ENCODE measurements at places on chromosomes 16 and 17. TPM values are rescaled to one million over a fixed set of nuclear protein-coding genes. Genes with fewer than 3 reads are reported as not detected.
A peak's percentile ranks its signal among the peaks of the same experiment; 100 is the strongest.

The FBXO39 gene
- not detected for total RNA-seq

The MMP15 gene
- 4.9 TPM for total RNA-seq

The ITGAX gene
- not detected for total RNA-seq

The FAM171A2 gene
- total RNA-seq = 26.9 TPM

The TPSD1 gene
- not detected for total RNA-seq

- peaks cover 11% of the 10 kb centered on the region for H3K4me1 ChIP-seq
- H3K27me3 ChIP-seq = no peaks in the 10 kb centered on the region
- H3K27ac ChIP-seq = no peak overlapping the region
These were observed 398.6 kb downstream of the CPPED1 start for GRCh38 chr16:12405089-12405488.

- no peaks in the 10 kb centered on the region for H3K27me3 ChIP-seq
- peak; percentile 48 for DNase-seq
- peak overlapping the region; percentile 96 for H3K27ac ChIP-seq
- peaks cover 14% of the 10 kb centered on the region for H3K36me3 ChIP-seq
- H3K4me3 ChIP-seq = no peak overlapping the region
These were observed 77.0 kb downstream of the METRNL start for GRCh38 chr17:83156408-83156807.

- peak overlapping the region; percentile 39 for H3K27ac ChIP-seq
- H3K4me3 ChIP-seq = no peak overlapping the region
- peaks cover 36% of the 10 kb centered on the region for H3K36me3 ChIP-seq
- H3K27me3 ChIP-seq = no peaks in the 10 kb centered on the region
- peaks cover 24% of the 10 kb centered on the region for H3K4me1 ChIP-seq
- DNase-seq = no peak
These were observed 48.4 kb downstream of the CLEC16A start for GRCh38 chr16:10992797-10993196.

DNA sequence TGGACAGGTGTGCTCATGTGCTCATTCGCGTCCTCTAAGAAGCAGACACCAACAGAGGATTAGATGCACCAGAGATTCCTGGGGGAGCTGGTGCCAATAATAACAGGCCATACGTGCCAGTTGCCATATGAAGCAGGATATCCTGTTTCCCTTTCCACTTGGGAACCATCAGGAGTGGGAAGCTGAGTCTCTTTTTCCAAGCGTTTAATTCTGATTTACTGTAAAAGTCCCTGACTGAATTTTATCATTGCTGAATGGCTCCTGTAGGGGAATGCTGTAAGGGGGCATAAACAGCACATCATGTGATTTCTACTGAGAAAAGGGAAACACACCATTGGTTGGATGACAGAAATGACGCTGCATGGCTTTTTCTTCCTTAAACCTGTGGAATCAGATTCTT, 113.3 kb downstream of the IRF8 start:
- no peaks in the 10 kb centered on the region for H3K4me1 ChIP-seq
- no peak overlapping the region for H3K4me3 ChIP-seq
- no peak for DNase-seq
- H3K36me3 ChIP-seq = no peaks in the 10 kb centered on the region
- H3K27me3 ChIP-seq = peaks cover 29% of the 10 kb centered on the region
- H3K27ac ChIP-seq = no peak overlapping the region

DNA sequence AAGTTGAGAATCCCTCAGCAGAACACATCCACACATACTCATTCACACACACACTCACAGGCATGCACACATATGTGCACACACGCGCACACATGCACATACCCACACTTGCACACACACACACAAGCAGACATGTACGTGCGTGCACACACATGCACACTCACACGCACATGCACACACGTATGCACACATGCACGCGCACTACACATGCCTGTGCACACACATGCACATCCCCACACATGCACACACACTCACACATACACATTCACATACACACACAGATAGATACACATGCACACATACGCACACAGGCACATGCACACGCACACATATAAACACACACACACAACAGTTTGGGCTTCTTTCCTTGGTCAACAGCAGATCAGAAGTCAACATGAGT, 24.0 kb downstream of the GSG1L start:
- DNase-seq = no peak
- H3K4me1 ChIP-seq = no peaks in the 10 kb centered on the region
- no peaks in the 10 kb centered on the region for H3K36me3 ChIP-seq
- no peak overlapping the region for H3K4me3 ChIP-seq

GRCh38 chr16:30761427-30761927, 385 bp downstream of the CFAP119 start:
- peak overlapping the region; percentile 90 for H3K27ac ChIP-seq
- peaks cover 22% of the 10 kb centered on the region for H3K4me1 ChIP-seq
- H3K27me3 ChIP-seq = no peaks in the 10 kb centered on the region
- peaks cover 21% of the 10 kb centered on the region for H3K36me3 ChIP-seq

GRCh38 chr16:49337814-49338350, 35.7 kb upstream of the C16orf78 start:
- H3K4me1 ChIP-seq = no peaks in the 10 kb centered on the region
- DNase-seq = no peak
- H3K36me3 ChIP-seq = no peaks in the 10 kb centered on the region
- no peak overlapping the region for H3K27ac ChIP-seq

DNA sequence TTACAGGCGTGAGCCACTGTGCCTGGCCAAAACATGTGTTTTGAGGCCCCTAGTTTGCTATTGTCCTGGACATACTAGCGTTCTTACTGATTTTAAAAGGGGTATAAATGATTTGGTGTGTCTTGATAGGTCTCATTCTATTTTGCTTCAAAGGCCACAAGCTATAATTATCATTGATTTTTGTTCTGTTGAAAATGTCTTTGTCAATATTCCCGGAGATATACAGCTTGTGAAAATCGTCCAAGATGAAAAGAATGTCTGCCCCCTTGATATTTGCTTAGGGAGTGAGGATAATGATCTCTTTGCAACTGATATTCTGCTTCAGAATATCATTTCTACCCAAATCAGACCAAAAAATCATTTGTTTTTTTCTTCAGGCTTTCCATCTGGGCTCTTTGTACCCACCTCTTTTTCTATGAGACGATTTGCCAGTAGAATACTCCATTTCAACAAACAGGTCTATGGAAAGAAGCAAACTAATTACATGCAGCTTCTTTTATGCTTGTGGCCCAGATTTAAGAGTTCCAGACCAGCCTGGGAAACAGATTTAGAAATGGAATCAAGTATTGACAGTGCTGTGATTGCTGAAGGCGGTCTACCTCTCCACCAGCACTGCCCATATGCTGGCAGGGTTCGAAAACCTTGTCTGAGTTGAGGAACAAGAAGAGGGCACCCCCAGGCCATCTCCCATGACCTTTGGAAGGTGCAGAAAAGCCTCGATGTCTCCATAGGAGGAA, 14.1 kb upstream of the ST6GALNAC1 start:
- no peak overlapping the region for H3K27ac ChIP-seq
- peaks cover 3% of the 10 kb centered on the region for H3K4me1 ChIP-seq
- no peaks in the 10 kb centered on the region for H3K36me3 ChIP-seq
- H3K4me3 ChIP-seq = no peak overlapping the region
- DNase-seq = no peak

DNA sequence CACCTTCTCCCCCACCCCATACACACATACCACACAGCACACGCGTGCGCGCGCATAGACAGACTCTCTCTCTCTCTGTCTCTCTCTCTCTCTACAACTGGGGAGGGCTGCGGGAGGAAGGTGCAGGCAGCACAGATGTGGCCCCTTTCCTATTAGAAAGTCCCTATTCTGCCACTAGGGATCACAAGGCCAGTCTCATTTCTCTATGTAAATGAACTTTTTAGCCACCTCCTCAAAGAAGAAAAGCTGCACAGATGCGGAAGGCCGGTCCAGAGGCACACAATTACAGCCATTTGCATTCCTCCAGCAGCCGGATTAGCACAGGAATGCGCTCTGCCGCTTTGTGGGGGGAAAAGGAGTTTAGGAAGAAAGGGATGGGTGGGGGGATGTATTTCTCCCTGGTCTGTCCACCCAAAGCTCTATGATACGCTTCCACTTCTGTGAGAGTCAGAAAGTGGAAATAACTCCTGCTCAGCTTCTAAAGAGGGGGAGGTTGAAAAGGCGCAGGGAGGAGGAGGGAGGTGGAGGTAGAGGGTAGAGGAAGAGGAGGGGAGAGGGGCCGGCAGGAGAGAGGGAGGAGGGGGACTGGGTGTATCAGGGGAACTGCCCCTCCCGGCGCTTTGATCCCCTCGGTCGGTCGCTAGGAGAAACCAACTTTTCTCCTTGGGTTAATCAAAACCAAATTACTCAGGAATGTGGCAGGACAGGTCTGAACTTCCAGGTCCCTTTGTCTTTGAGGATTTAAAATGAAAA, 11.7 kb downstream of the ZFHX3 start:
- H3K4me3 ChIP-seq = peak overlapping the region; percentile 42
- peaks cover 87% of the 10 kb centered on the region for H3K4me1 ChIP-seq
- H3K27ac ChIP-seq = peak overlapping the region; percentile 88
- no peaks in the 10 kb centered on the region for H3K27me3 ChIP-seq
- no peak for DNase-seq

DNA sequence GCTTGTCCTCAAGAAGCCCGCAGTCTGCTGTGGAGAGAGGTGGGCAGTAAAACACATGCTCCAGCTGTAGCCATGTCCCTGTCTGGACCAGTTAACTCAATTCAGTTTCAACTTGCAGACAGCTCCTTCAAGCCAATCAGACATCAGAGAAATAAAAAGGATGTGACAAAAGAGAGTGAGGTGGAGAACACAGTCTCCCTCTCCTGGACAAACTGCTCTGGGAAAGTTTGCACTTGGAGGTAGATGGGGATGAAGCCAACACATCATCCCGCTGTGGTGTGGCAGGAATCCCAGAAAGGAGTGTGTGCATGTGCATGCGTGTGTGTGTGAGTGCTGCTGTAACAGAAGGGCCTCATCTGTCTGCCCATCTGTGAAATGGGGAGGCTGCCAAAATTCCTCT, 358.6 kb upstream of the ASIC2 start:
- DNase-seq = no peak
- no peaks in the 10 kb centered on the region for H3K27me3 ChIP-seq
- no peak overlapping the region for H3K27ac ChIP-seq

DNA sequence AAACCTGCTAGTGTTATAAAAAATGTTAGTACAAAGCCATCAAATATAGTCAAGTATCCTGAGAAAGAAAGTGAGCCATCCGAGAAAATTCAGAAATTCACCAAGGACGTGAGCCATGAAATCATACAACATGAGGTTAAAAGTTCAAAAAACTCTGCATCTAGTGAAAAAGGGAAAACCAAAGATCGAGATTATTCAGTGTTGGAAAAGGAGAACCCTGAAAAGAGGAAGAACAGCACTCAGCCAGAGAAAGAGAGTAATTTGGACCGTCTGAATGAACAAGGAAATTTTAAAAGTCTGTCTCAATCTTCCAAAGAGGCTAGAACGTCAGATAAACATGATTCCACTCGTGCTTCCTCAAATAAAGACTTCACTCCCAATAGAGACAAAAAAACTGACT, 31.7 kb downstream of the RBBP6 start:
- H3K36me3 ChIP-seq = peaks cover 61% of the 10 kb centered on the region
- no peak overlapping the region for H3K4me3 ChIP-seq
- H3K27me3 ChIP-seq = no peaks in the 10 kb centered on the region

DNA sequence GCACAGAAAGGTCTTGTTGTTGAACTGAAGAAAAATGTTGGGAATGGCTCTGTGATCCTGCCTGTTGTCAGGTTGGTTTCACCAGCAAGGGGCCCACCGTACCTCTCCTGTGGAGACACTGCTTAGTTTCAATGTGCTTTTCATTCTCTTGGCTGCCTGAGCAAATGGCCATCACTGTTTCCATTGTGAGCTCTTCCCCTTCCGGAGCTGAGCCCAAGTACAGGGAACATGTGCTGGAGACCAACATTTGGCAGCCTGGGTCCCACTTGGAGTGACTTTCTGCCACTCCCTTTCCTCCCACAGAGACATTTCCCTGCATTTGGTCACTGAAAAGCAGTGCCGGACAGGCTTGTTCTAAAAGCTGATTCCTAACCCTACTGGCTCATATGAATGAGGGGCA, 23.1 kb downstream of the GABARAPL2 start:
- H3K4me1 ChIP-seq = no peaks in the 10 kb centered on the region
- H3K27me3 ChIP-seq = no peaks in the 10 kb centered on the region
- no peak overlapping the region for H3K4me3 ChIP-seq
- no peak overlapping the region for H3K27ac ChIP-seq
- DNase-seq = no peak

DNA sequence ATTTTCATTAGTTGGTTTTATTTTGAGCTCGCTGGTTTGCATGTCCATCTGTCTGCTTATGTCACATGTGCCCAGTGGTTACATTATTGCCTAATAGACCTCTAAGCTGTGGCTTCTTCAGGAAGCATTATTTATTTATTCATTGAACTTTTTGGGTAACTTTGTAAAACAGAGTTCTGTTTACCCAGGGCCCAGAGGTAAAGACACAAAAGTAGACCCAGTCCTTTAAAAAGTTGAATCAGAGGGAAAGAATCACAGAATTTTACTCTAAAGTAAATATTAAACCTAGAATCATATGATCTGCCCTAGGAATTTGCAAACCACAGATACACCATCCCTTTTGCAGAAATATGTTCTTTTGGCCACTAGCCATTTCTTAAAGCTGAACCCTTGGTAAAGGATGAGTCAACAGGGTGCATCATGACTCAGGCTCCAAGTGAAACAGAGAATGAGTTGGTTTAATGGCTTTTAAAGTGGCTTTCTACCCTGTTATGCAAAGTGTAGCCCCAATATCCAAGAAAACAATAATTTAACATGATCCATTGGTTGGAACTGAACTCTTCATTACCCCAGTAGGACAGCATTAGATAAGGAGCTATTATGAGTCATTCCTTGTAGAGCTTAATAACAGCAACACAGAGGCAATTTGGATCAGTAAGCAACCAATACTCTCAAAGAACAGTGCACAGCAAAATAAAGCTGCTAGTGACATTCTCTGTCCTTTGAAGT, 236.3 kb downstream of the KCNJ2 start:
- H3K27me3 ChIP-seq = peaks cover 10% of the 10 kb centered on the region
- H3K4me3 ChIP-seq = no peak overlapping the region
- H3K4me1 ChIP-seq = peaks cover 20% of the 10 kb centered on the region
- H3K27ac ChIP-seq = peak overlapping the region; percentile 70
- DNase-seq = no peak

DNA sequence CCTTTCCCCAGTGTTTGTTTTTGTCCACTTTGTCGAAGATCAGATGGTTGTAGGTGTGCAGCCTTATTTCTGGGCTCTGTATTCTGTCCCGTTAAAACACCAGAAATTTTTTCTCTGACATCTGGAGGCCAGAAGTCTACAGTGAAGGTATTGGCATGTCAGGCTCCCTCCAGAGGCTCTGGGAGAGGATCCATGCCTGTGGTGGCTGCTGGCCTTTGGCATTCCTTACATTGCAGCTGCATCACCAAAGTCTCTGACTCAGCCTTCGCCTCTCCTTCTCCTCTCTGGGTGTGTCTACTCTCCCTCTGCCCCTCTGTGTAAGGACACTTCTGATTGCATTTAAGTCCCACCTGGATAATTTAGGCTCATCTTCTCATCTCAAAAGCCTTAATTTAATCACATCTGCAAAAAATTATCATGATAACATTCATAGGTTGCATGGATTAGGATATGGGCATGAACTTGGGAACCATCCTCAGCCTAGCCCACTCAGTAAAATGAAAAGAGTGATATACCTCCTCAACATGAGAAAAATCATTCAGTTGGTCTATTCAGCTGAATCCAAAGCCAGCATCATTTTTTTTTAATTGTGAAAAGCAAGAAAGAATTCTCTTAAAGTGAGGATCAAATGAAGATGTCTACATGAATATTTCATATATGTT, 78.0 kb downstream of the MAP2K6 start:
- H3K4me1 ChIP-seq = peaks cover 16% of the 10 kb centered on the region
- DNase-seq = no peak
- peak overlapping the region; percentile 54 for H3K27ac ChIP-seq
